ENCODE measurements at places on chromosomes 16 and 17.

- no peak for DNase-seq
Measured at GRCh38 chr17:933312-934073, 46.1 kb downstream of the NXN start.

GRCh38 chr16:28609631-28610594 lies at the start of gene SULT1A1:
Gene SULT1A1, minus strand, starts transcription at chr16:28610044. Its CDS starts 1,189 bp downstream, at chr16:28608855.
- DNase-seq, result no peak

DNA sequence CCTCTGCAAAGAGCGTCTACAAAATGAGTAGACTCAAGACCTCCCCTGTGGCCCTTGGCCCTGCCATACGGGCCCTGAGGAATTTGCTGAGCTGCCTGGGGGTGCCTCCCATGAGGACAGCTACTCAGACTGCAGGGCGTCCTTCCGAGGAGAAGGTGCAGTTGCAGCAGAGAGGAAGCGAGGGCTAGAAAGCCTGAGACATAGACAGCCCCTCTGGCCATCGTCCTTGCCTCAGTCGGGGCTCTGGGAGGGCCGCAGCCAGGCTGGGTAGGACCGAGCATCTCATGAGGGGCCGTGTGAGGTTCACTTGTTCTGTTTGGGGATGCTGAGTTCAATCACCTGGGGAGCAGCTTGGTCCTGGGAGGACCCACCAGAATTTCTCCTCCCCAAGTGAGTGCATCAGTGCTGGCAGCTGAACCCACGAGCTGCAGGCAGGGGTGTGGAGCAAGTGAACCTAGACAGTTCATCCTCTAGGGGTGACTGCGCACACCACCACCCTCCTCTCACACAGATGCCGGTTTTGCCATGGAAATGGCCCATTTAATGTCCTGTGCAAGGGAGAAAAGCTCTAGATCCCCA lies 20.3 kb downstream of the RAB11FIP4 start:
- no peak for DNase-seq

DNA sequence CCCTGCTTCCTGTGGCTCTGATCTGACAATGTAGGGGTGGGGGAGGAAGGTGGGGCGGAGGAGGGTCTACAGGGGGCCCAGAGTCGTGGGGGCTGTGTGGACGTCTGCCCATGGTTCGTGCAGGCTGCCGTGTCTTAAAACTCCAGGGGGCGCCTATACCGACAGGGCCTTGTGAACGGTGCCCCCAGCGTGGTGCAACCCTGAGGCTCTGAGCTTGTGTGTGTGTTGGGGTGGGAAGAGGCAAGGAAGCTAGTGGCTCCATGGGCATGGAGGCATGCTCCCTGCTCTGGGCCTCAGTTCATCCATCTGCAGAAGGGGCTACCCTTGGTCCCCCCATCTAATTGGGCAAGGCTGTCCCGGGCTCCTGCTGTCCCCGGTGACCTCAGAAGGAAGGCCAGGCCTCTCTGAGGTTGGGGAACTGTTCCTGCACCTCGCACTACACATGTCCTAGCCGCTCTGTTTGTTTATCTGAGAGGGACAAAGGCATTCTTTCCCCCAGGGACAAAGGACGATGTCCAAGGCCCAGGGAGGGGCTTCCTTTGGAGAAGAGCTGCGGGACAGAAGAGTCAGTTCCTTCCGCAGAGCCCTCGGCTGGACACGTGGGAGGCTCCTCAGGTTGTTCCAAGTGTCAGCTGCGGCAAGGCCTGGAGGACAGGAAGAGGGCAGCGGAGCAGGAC lies 13.5 kb downstream of the CA4 start:
- DNase-seq, result no peak

GRCh38 chr16:56625140-56625942 lies at the start of gene MT1E:
Gene MT1E, plus strand, starts transcription at chr16:56625781. Its CDS starts 71 bp downstream, at chr16:56625852.
- no peak for DNase-seq

Measured in hypothalamus (tissue), 51 donors.